ENCODE measurements at places on chromosomes 7 and 10.
A peak's percentile ranks its signal among the peaks of the same experiment; 100 is the strongest.

GRCh38 chr7:118352867-118353453, 128.5 kb downstream of the ANKRD7 start:
- peak; percentile 62 for DNase-seq

- DNase-seq, result no peak
Observed at GRCh38 chr7:92832534-92833023, 3.8 kb downstream of the CDK6 start.

GRCh38 chr10:62186999-62187675, 81.5 kb downstream of the RTKN2 start:
- no peak for DNase-seq

DNA sequence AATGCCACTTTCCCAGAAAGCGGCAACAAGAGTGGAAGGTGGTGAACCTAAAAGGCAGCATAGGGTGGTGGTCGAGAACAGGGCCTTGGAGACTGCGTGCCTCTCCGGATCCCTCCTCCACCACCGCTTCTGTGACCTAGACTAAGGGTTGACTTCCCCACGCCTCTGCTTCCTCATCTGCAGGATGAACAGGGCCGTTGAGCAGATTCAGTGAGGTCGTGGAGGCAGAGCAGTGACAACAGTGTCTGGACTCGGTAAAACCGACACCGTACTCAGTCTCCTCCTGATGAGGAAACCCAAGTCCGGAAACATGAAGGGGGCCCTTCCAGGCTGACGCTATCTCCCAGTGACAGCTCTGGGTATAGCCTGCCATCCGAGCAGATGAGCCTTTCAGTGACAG, 162.6 kb downstream of the CELF2 start:
- DNase-seq, result peak; percentile 64

GRCh38 chr7:127375631-127376030, 16.9 kb downstream of the ZNF800 start:
- no peak for DNase-seq

DNA sequence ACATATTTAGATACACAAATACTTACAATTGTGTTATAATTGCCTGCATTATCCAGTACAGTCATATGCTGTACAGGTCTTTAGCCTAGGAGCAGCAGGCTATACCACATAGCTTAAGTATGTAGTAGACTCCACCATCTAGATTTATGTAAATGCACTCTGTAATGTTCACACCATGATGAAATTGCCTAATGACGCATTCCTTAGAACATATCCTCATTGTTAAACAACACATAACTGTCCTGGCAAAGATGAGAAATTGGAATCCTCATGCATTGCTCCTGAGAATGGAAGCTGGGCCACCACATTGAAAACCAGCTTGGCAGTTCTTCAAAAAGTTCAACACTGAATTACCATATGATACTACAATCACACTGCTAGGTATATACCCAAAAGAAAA, 1002.8 kb upstream of the CELF2 start:
- DNase-seq, result no peak

- peak; percentile 83 for DNase-seq
Observed at GRCh38 chr10:133357285-133358161, at the start of gene FUOM. Gene FUOM (minus strand): TSS chr10:133358019. CDS start chr10:133358007, 12 bp downstream.

GRCh38 chr10:4081685-4082111, 296.7 kb upstream of the KLF6 start:
- no peak for DNase-seq

GRCh38 chr10:92832121-92832520, 16.2 kb upstream of the EXOC6 start:
- DNase-seq, result no peak

DNA sequence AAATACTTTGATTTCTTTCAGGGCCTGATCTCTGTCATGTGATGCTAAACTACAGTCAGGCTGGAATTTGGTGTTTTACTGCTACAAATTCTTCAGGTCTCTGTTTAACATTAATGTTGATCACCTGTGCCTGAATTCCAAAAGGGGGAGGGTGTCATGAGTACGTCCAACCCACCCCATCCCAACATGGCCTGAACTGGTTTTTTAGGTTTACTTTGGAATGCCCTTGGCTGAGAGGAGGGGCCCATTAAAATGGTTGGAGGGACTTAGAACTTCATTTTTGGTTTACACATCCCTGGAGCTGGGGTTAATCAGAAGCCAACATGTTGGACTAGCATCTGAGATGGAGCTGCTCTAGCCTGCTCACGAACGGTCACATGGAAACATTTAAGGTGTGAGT, 60.8 kb upstream of the CFAP46 start:
- no peak for DNase-seq

GRCh38 chr10:90289037-90289436, 568.8 kb downstream of the HTR7 start:
- no peak for DNase-seq

DNA sequence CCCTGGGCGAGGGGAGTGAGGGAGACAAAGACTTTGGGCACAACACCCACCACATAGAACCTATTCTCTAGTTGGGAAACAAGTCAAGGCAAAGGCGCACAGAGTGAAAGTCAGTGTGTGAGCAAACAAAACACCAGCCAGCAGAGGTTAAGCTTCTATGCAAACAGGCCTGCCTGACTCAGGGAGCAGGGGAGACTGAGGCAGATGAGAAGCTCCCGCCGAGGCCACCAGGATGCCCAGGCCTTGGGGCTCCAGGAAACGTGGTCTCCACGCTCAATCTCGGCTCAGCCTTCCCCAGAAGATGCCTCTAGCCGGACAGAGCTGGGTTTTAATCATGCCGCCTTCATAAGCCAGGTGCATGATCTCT, 74.1 kb upstream of the KCNMA1 start:
- DNase-seq, result no peak

DNA sequence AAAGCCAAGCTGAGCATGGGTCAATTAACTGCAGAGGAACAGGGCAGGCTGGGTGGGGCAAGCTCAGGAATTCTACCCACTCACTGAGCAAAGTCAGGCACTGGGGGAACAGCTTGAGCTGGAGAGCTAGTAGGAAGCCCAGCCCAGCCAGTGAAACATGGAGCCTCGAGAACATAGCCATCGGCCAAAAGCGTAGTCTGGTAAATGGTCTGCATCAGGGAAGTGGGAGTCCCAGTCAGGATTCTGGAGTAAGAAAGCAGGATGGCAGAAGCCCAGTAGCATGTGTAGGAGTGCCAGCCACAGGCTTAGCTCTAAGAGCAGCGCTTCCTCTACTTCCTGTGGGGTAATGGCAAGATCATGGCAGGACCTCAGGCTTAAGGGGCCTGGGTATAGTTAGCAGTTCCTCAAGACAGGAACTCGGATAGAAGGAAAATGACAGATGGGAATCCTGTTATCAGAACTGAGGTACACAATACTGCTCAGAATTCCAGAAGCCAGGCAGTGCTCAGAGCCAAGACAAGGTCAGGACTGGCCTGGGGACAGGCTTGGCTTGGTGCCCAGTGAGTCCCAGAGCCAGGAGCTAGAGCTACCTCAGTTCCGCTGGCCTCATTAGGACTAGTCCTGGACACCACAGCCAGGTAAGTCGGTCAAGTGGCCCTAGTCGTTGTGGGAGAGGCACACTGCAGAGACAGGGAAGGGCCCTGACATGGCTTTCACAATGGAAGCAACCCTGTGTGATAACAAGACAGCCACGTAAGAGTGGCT, 65.4 kb upstream of the MXI1 start:
- peak; percentile 16 for DNase-seq

DNA sequence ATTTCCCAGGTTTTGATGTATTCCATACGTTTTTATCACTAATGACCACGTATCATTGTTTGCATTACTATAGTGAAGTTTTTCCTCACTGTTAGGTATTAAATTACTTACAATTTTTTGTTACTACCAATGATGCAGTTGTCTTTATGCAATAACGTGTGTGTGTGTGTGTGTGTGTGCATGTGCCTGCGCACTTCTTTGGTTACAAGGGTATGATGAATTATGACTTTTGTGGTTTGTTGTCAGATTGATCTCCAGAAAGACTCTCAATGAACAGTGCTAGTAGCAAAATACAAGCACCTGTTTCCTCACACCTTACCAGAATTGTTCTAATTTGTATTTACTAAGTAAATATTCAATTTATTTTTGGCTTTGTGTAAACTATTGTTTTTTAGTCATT, 51.5 kb downstream of the MCMBP start:
- DNase-seq, result peak; percentile 78

- DNase-seq, result no peak
Observed at GRCh38 chr10:34547291-34547690, 267.8 kb downstream of the PARD3 start.

- DNase-seq, result no peak
Observed at GRCh38 chr7:158948376-158948775, 92.0 kb downstream of the DYNC2I1 start.

- no peak for DNase-seq
Observed at GRCh38 chr10:14564268-14564744, 210.4 kb downstream of the FAM107B start.

DNA sequence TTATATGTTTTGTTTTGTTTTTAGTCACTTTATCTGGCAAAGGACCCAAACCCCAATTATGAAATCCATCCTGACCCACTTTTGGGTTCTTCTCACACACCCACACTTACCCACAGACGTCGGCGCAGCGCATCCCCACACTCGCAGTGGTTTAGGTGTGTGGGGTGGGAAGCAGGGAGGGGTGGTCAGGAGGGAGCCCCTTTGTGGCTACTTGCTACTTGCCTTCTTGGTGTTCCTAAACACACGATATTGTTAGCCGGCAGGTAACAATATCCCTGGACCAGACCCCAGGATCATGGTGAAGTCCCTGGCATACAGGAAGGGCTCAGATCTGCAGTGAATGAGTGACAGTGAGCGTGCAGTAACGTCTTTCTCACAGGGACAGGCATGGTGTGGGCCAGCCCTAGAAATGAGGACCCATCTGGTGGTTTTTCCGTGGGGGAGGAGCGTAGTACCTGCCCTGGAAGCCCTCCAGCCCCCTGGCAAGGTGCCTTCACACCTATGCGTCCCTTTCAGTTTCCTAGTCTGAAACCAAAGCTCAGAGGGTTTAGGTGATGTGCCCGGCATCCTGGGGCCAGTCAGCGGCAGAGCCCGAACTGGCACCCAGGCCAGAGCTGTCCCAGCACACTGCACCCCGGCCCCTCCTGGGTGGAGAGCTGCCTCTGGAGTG, 4.4 kb downstream of the SPOCK2 start:
- no peak for DNase-seq

DNA sequence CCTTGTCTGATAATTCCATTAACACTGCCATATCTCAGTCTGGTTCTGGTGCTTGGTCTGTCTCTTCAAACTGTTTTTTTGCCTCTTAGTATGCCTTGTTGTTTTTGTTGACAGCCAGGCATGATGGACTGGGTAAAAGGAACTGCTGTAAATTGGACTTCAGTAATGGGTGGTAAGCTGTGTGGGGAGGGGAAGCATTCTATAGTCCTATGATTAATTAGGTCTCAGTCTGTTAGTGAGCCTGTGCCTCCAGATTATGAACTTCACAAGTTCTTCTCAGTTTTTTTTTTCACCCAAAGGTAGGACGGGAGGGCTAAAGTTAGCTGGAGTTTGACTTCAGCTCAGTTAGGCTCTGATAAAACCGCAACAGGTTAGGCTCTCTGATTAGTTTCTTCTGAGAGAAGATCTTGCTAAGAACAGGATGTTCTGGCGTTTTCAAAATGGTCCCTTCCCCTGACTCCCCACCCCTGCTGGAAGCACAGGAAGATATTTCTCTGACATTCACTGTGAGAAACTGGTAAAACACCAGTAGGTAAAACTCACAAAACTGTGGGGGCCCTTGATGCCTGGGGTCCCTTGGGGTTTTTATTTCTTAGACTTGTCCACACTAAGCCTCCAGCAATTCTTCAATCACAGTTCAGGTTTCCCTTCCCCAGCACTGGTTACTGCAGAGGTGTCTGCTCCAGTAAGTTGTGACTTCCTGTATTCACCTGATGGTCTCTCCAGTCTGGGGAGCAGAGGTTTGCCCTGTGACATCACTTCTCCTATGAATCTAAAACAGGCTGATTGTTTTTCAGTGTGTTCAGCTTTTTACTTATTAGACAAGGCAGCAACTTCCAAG, 43.3 kb upstream of the CCDC71L start:
- no peak for DNase-seq

- no peak for DNase-seq
Observed at GRCh38 chr7:84975586-84976185, 211.2 kb downstream of the SEMA3D start.

DNA sequence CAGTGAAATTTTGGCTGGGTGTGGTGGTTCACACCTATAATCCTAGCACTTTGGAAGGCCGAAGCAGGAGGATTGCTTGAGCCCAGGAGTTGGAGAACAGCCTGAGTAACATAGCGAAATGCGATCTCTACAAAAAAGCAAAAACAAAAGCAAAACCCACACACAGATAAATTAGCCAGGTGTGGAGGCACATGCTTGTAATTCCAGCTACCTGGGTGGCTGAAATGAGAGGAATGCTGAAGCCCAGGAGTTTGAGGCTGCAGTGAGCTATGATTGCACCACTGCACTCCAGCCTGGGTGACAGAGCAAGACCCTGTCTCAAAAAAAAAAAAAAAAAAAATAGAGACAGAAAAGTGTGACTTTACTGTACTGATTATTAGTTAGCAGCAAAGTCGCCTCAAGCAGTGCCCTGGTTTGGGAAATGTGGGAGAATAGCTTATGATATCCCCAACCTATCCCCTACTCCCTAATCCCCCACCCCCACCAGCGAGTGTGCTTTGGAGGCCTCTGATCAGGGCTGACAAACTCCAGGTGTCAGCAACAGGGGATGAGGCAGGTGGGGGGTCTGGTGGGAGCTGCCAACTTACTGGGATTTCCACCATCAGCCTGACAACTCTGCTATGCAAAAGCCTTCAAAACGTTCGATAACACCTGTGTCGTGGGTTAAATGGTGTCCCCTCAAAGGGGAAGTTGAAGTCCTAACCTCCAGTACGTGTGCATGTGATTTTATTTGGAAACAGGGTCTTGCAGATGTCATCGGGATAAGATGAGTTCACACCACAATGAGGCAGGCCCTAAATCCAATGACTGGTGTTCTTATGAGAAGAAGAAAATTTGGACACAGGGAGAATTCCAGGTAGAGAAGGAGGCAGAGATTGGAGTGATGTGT, 124.7 kb upstream of the SDK1 start:
- no peak for DNase-seq

GRCh38 chr7:72106405-72106804, 305.7 kb downstream of the CALN1 start:
- no peak for DNase-seq

- DNase-seq, result peak; percentile 5
Observed at GRCh38 chr7:31023877-31024276, 28.2 kb upstream of the ADCYAP1R1 start.

- no peak for DNase-seq
Observed at GRCh38 chr10:69362471-69362954, 54.2 kb downstream of the TACR2 start.

DNA sequence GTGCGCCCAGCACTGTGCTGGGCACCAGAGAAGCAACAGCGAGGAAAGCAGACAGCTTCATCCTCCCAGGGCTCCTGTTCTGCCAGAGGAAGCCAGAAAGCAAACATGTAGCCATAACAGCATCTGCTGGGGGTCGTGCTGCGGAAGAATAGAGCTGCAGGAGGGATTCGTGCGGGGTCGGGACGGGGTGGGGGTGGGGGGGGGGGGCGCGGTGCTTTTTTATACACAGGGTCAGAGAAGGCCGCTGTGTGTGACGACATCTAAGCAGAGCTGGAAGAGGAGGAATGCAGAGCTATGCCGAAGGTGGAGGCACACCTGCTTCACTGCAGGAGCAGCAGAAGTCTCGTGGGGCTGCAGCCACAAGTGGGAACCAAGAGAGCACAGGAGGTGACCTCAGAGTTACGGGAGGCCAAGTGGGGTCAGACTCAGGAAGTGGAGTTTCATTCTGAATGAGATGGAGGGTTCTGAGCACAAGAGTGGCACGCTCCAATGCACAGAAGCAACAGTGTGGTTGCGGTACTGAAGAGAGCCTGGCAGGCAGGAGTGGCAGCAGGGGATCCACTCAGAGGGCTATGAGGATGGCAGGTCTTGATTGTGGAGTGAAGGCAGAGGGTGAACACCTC, 11.1 kb downstream of the PKD1L1 start:
- DNase-seq, result no peak

- no peak for DNase-seq
Observed at GRCh38 chr10:6176691-6177231, 26.0 kb upstream of the PFKFB3 start.
